ENCODE measurements at places on chromosomes 12 and 14.

DNA sequence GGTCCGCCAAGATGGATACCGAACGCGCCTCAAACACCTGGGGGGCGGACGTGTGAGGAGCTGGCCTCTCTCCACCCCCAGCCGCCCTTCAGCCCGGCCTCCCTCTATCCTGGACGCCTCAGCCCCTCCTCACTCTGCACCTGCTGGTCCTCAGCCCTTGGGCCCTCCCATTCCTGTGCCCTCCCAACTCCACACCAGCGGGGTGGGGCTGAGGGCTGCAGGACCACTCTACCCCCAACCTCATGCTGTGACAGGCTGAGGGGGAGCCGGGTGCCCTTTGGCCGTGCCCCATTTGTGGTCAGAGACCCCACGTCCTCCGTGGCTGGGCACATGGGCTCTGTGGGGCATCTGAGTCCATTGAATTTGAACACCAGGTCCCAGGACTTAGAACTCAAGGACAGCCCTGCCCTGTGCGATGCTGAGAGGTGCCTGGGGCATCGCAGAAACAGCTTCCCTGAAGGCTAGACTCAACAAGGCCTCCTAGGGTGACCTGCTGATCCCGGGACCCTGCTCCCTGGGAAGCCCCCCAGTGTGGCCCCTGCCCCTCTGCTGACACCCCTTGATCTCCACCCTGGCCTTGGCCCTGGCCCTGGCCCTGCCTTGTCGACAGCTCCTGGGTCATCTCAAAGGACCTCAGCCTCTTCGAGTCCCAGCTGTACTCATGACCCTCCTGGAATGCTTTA, 82.0 kb upstream of the SFSWAP start:
- no peak for DNase-seq

- DNase-seq, result no peak
Measured at GRCh38 chr14:100325231-100325632, 2.1 kb downstream of the SLC25A47 start.

GRCh38 chr12:60191676-60192359, 596.0 kb downstream of the SLC16A7 start:
- DNase-seq, result no peak

- no peak for DNase-seq
Measured at GRCh38 chr12:12440784-12441428, 84.0 kb downstream of the BORCS5 start.

GRCh38 chr12:50776749-50777728, 13.1 kb downstream of the ATF1 start:
- no peak for DNase-seq

- no peak for DNase-seq
Measured at GRCh38 chr12:79886917-79887519, 47.9 kb downstream of the PPP1R12A start.

GRCh38 chr12:91562476-91562875, 379.9 kb upstream of the DCN start:
- DNase-seq, result no peak

- DNase-seq, result no peak
Measured at GRCh38 chr14:51295646-51296263, 55.7 kb downstream of the TMX1 start.

GRCh38 chr14:102776761-102777710, at the start of gene TRAF3:
TSS of gene TRAF3 (plus strand) at chr14:102777449. CDS start at chr14:102870202, 92,753 bp downstream.
- no peak for DNase-seq

- DNase-seq, result no peak
Measured at GRCh38 chr14:54599966-54600716, 33.2 kb downstream of the SAMD4A start.

DNA sequence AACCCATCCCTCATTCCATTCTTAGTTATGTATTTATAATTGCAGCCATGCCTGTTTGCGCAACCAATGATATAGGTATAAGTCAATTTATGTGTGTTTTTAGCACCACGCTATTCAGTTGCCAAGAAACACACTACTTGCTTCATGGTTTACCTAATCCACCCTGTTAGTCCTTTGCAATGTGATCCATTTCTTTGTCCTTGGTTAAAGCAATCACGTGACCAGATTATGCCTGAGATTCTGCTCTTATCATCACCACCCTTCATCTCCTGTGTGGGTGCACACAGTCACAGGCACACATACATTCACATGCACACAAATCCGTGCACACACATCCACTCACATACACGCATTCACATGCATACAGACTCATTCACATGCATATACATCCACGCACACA, 52.3 kb upstream of the KCNA5 start:
- DNase-seq, result no peak

All from D721Med (cell line).